ENCODE measurements at places on chromosomes 2 and 18. TPM values are rescaled to one million over a fixed set of nuclear protein-coding genes. Genes with fewer than 3 reads are reported as not detected.

Gene CCDC195
- total RNA-seq = not detected

Gene IHH
- total RNA-seq = not detected

Gene CHST10
- 4.5 TPM for total RNA-seq

Gene DSG2
- total RNA-seq = 0.05 TPM

Gene OTOF
- 0.54 TPM for total RNA-seq

Gene SCRN3
- total RNA-seq = 10.1 TPM

Gene TUBA4B
- total RNA-seq = not detected

Gene DUSP2
- 3.7 TPM for total RNA-seq

Gene CERKL
- not detected for total RNA-seq

Gene SGPP2
- not detected for total RNA-seq

Gene TBR1
- not detected for total RNA-seq

Gene SLC5A7
- total RNA-seq = not detected

Gene CAPN13
- not detected for total RNA-seq

Gene PLGLB1
- total RNA-seq = 0.25 TPM

Gene RAB11FIP5
- total RNA-seq = 36.6 TPM

Gene SERPINB2
- total RNA-seq = not detected

Gene NAPG
- 21.4 TPM for total RNA-seq

Gene TUBA3D
- total RNA-seq = not detected

Gene KCNJ3
- total RNA-seq = not detected

Gene WDR7
- 6.7 TPM for total RNA-seq

Gene LAMA3
- 2.1 TPM for total RNA-seq

Gene RAMP1
- 37.2 TPM for total RNA-seq

Gene DSG1
- total RNA-seq = not detected

Gene CNTNAP5
- not detected for total RNA-seq

Gene CTAGE1
- not detected for total RNA-seq

Gene ABCB6
- 29.5 TPM for total RNA-seq

Gene DNAH7
- 0.12 TPM for total RNA-seq

Gene CYP27C1
- not detected for total RNA-seq

Gene SPC25
- total RNA-seq = 0.44 TPM

Gene WNT6
- 0.06 TPM for total RNA-seq

Gene COLEC11
- 8.2 TPM for total RNA-seq

Gene TMEM37
- total RNA-seq = 2.9 TPM

Gene ANKRD29
- 0.50 TPM for total RNA-seq

Gene MERTK
- 0.64 TPM for total RNA-seq

Gene SFT2D3
- total RNA-seq = 6.8 TPM

Gene RAPGEF4
- 4.7 TPM for total RNA-seq

Gene LDAH
- total RNA-seq = 16.2 TPM

Gene ALPP
- total RNA-seq = not detected

Gene CAPN14
- not detected for total RNA-seq

Gene HOXD3
- not detected for total RNA-seq

Gene CFAP221
- not detected for total RNA-seq

Gene OR6B2
- not detected for total RNA-seq

Gene SNORC
- 0.50 TPM for total RNA-seq

Gene C2orf81
- 4.9 TPM for total RNA-seq

Gene DTNB
- 11.8 TPM for total RNA-seq

Gene PTRHD1
- total RNA-seq = 48.0 TPM

Gene EVX2
- not detected for total RNA-seq

Gene CACNB4
- total RNA-seq = 1.4 TPM

Gene C1QL2
- total RNA-seq = not detected

Gene RMND5A
- 19.1 TPM for total RNA-seq

Gene IL1RL1
- 2.4 TPM for total RNA-seq

Gene TRAF3IP1
- total RNA-seq = 8.7 TPM

Gene DES
- total RNA-seq = 7.0 TPM

Gene CIDEA
- total RNA-seq = not detected

Gene DYNAP
- total RNA-seq = not detected

All from cardiac ventricle fibroblast (primary cell).